ENCODE measurements at places on chromosomes 7 and 10. TPM values are rescaled to one million over a fixed set of nuclear protein-coding genes. Genes with fewer than 3 reads are reported as not detected.

GRCh38 chr10:32577448-32577847, 131.5 kb downstream of the CCDC7 start:
- H3K27me3 ChIP-seq: no peaks in the 10 kb centered on the region
- no peaks in the 10 kb centered on the region for H3K4me1 ChIP-seq
- H3K27ac ChIP-seq: no peak overlapping the region
- no peak overlapping the region for H3K4me3 ChIP-seq

- no peak for DNase-seq
- H3K27me3 ChIP-seq: peaks cover 14% of the 10 kb centered on the region
- H3K4me3 ChIP-seq: no peak overlapping the region
- H3K4me1 ChIP-seq: peaks cover under 1% of the 10 kb centered on the region
- no peak overlapping the region for H3K27ac ChIP-seq
Measured at GRCh38 chr7:105637755-105638154, 56.5 kb upstream of the EFCAB10 start.

DNA sequence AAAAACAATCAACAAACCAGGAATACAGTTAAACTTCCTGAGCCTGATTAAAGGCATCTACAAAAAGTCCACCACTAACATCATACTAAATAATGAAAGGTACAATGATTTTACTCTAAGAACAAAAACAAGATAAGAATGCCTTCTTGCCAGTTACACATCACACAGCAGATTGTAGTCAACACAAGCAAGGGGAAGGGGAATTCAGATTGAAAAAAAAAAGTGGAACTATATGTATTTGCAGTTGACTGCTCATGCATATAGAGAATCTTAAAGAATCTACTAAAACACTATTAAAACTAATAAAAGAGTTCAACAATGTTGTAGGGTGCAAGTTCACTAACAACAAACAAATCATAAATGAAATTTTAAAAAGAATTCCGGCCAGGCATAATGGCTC, 28.5 kb downstream of the ZNF33B start:
- H3K4me1 ChIP-seq: no peaks in the 10 kb centered on the region
- no peak overlapping the region for H3K4me3 ChIP-seq

GRCh38 chr7:40824461-40824860, 689.7 kb downstream of the SUGCT start:
- H3K27me3 ChIP-seq: no peaks in the 10 kb centered on the region
- no peaks in the 10 kb centered on the region for H3K4me1 ChIP-seq
- no peaks in the 10 kb centered on the region for H3K36me3 ChIP-seq
- no peak overlapping the region for H3K27ac ChIP-seq
- no peak for DNase-seq

- peak overlapping the region; percentile 35 for H3K27ac ChIP-seq
- H3K36me3 ChIP-seq: peaks cover 13% of the 10 kb centered on the region
- H3K4me3 ChIP-seq: no peak overlapping the region
Measured at GRCh38 chr7:129750091-129750490, 138.6 kb downstream of the NRF1 start.

- H3K27me3 ChIP-seq: no peaks in the 10 kb centered on the region
- H3K4me3 ChIP-seq: no peak overlapping the region
- DNase-seq: no peak
Measured at GRCh38 chr7:92881091-92881485, 44.7 kb upstream of the CDK6 start.

- no peak overlapping the region for H3K27ac ChIP-seq
- H3K4me1 ChIP-seq: no peaks in the 10 kb centered on the region
- no peaks in the 10 kb centered on the region for H3K36me3 ChIP-seq
- no peak for DNase-seq
Measured at GRCh38 chr10:26378861-26379294, 59.3 kb upstream of the APBB1IP start.

GRCh38 chr7:12226756-12227155, 15.7 kb downstream of the TMEM106B start:
- no peak for DNase-seq
- no peak overlapping the region for H3K4me3 ChIP-seq
- no peak overlapping the region for H3K27ac ChIP-seq

GRCh38 chr10:18738835-18739234, 79.6 kb downstream of the ARL5B start:
- no peaks in the 10 kb centered on the region for H3K36me3 ChIP-seq
- H3K27me3 ChIP-seq: no peaks in the 10 kb centered on the region
- no peak overlapping the region for H3K4me3 ChIP-seq
- DNase-seq: no peak

DNA sequence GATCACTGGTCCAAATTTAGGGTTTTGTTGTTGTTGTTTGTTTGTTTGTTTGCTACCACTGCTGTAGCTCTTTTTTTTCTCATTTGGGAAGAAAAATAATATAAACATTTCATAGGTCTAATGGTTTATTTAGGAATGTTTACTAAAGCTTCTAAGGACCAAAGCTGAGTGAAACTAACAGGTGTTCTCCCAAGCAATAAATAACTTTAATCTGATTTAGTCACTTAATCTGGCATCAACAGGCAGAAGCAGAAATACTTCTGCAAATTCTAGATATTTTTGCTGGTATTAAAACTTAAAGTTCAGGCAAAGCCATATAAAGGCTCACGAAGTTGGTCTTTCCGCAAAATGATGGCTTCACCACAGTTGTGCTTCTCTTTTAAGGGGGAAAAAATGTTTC, 144.5 kb upstream of the YAE1 start:
- no peaks in the 10 kb centered on the region for H3K27me3 ChIP-seq
- no peak overlapping the region for H3K27ac ChIP-seq
- DNase-seq: no peak
- no peak overlapping the region for H3K4me3 ChIP-seq
- H3K36me3 ChIP-seq: no peaks in the 10 kb centered on the region
- H3K4me1 ChIP-seq: no peaks in the 10 kb centered on the region

WDFY4 gene
- 0.29 TPM for total RNA-seq

DNA sequence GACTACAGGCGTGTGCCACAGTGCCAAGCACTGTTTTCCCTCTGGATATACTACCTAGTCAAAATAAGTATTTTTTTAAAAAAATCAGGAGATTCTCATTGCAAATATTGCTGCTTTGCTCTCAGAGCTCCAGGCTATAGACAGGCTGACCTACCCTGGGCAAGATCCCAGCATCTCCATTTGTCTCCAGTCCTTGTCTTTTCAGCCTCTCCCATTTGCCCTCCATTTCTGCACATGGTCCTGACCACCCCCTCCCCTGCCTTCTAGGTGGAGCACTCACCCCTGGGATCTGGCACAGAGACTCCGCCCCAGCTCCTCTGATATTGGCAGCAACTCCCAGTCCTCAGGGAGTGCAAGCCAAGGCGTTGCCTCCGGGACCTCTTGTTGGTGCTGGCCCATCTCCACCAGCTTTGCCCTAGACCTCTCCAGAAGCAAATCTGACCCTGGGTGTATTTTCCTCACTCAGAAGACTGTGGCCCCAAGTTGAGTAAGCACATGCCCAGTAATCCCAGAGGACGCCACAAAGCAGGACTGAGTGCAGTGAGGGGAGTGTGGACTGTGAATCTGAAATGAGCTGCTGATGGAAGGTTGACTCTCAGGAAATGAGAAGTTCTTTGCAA, 120.6 kb downstream of the MTPAP start:
- no peak overlapping the region for H3K27ac ChIP-seq
- peaks cover 10% of the 10 kb centered on the region for H3K27me3 ChIP-seq
- no peaks in the 10 kb centered on the region for H3K36me3 ChIP-seq
- no peaks in the 10 kb centered on the region for H3K4me1 ChIP-seq
- H3K4me3 ChIP-seq: no peak overlapping the region
- no peak for DNase-seq
